NCI-H146 (cell line): ENCODE measurements at places on chromosomes 5 and 9.

- DNase-seq = no peak
Observed at GRCh38 chr5:169260896-169261569, 39.9 kb downstream of the SLIT3 start.

DNA sequence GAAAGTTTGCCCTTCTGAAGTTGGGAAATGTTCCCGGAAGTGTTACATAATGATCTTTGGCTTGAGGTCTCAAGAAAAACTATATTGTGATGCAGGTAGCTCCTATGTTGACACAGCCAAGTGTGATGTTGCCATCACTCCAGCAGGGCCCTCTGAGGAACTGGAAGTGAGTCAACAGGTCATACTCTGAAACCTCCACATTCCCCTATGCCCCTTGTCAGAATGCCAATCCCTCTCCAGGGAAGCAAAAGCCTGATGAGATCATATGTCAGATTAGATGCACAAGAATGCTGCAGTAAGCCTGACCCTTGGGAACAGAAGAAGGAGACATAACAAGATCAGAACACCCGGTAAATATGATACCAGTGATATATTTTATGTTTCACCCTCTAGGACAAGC is 66.8 kb upstream of the ITGA2 start:
- DNase-seq = no peak

- no peak for DNase-seq
Observed at GRCh38 chr5:113022661-113023060, 46.1 kb downstream of the DCP2 start.

- DNase-seq = no peak
Observed at GRCh38 chr5:117731446-117731845, 1156.8 kb upstream of the SEMA6A start.

DNA sequence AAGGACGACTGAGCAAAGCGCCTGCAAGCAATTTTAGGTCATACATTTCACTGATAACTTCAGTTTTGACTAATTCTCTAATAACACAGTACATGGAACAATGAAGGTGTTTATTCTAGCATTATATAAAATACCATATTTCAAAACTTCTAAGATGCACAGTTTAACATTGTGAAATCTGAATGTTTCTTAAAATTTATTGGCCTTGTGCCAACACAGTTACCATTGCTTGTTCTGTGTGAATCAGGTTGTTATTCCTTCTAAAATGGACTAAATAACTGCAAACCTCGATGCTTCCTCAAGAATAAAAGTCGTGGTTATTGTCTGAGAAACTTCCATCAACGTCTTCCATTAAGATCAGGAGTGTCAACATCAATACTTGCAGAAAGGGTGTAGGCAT is 8.0 kb downstream of the MCC start:
- no peak for DNase-seq

- DNase-seq = no peak
Observed at GRCh38 chr5:125974679-125975078, 448.5 kb upstream of the GRAMD2B start.

GRCh38 chr9:109401169-109401989 is 80.5 kb upstream of the EPB41L4B start:
- DNase-seq = peak; percentile 70

DNA sequence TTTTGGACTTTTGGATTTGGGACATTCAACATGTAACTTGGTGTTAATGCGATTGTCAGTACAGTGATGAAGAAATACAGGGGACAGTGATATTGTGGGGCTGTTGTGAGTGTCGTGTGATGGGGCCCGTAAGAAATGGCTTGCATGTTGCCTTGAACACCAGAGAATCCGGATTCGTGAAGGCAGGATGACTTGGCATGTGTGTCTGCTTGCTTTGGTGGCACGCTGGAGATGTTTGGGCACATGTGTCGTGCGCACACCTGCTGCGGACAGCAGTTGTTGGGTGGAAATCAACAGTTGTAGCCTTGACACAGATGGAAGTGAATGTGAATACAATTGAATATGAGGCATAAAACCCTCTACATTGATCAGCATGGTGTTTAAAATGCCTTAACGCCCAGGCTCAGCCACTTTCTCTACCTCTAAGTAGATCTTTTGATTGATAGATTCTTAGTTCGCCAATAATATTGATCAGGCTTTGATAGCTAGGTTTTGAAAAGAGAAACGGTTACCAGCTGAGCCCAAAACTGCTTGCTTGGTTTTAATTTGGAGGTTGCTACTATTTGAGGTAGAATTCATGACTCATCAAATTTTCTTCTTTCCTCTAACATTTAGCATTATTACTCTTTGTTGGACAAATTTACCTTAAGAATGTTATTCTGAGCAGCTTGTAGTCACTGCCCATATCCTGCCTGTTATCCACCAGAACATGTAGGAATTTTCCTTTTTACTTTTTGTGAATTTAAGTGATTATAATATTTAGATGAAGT is 94.4 kb downstream of the TRIO start:
- no peak for DNase-seq

DNA sequence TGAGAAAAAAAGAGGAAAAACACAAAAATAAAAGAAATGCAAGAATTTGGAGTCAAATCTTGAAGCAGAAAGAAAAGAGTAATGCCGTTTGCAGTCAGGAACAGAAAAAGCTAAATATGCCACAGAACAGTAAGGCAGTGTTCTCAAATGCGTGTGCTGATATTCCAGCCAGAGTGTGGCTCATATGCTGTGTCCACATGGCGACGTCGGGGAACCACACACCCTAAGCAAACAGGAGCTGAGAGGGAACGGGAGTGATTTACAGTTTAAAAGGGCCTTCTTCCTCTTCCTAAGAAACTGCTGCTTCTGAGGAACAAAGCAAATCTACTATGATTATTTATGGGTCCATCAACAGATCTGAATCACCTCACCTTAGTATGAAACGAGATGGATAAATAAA is 42.7 kb downstream of the DDX31 start:
- DNase-seq = no peak

DNA sequence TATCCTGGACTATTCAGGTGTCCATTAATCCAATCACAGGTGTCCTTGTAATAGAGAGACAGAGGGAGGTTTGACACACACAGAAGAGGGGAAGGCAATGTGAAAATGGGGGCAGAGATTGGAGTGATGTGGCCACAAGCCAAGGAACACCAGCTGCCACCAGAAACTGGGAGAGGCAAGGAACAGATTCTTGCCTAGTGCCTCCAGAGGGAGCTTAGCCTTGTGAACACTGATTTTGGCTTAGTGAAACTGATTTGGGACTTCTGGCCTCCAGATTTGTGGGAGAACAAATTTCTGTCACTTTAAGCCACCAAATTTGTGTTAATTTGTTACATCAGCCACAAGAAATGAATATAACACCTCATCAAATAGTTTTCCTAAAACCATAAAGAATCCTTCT is 416.2 kb downstream of the ENC1 start:
- DNase-seq = no peak

DNA sequence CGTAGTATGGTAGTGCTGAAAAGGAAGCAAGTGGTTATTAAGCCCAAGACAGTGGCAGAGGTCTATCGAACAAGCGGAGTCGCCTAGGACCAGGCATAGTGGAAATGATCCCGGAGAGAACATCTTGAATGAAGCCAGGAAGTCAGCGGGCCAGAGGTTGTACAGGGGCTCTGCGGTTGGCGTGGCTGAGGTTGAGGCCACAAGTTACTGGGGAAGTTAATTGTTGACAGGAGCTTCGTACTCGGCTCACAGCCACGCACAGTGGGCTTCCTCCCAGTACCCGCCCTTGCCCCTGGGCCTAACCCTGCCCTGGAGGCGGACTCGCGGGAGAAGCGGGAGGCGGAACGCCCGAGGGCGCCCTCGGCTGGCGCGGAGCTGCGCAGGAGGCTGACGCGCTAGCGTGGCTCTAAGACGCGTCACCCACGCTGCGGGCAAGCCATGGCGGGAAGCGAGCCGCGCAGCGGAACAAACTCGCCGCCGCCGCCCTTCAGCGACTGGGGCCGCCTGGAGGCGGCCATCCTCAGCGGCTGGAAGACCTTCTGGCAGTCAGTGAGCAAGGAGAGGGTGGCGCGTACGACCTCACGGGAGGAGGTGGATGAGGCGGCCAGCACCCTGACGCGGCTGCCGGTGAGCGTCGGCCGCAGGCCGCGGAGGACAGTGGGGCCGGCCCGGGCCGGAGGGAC is at the start of gene FBXO4:
Gene FBXO4 (plus strand): TSS at position 410 of the 683 bp plus-strand sequence. CDS start 29 bp downstream, at position 439.
- DNase-seq = peak; percentile 81

DNA sequence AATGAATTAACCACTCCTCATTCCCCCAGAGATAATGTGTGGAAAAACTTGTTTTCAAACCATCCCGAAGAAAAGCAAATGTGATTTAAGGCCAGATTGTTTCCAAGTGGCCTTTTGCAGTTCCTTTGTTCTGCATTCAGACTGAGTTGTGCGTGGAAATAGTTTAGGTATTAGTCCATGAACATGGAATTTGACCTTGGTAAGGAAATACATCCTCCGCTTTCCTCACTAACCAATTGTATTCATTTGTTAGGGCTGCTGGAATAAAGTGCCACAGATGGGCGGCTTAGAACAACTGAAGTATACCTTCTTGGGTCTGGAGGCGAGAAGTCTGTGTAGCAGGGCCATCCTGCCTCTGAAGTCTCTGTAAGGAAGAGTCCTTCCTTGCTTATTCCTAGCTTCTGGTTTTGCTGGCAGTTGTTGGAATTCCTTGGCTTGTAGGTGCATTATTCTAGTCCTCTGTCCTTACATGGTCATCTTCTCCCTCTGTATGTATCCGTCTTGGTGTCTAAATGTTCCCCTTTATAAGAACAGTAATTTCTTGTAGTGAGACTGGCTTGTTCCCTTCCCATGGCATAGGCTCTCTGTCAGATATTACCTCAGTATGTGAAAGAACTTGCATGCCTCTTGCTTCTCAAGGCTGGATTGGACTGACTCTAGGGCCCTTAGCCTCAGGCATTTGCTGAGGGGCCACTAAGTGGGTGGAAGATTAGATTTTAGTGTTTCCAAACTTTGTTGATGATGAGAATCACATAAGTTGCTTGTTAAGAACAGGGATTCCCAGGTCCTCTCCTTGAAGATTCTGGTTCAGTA is 53.9 kb downstream of the RAI14 start:
- no peak for DNase-seq

- DNase-seq = no peak
Observed at GRCh38 chr5:55438998-55439397, 95.8 kb downstream of the PLPP1 start.

GRCh38 chr9:15079989-15080388 is 169.8 kb upstream of the FREM1 start:
- DNase-seq = no peak

DNA sequence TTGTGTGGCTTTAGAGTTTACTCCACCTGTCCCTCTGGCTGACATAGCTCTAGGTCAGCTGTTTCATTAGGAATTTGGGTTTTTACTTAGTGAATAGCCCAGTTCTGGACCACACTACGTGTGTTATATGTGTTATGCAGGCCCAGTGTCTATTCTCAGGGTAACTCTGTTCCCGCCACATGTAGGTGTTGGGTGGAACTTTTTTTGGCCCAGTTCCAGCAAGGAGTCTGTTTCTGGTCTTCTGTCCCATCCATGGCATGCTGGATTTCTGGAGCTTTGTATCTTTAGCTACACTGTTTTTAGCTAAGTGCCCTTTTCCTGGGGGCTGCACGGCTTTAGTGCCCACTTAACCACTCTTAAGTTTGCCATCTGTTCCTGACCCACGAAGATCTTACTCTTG is 15.5 kb downstream of the RMI1 start:
- DNase-seq = no peak

DNA sequence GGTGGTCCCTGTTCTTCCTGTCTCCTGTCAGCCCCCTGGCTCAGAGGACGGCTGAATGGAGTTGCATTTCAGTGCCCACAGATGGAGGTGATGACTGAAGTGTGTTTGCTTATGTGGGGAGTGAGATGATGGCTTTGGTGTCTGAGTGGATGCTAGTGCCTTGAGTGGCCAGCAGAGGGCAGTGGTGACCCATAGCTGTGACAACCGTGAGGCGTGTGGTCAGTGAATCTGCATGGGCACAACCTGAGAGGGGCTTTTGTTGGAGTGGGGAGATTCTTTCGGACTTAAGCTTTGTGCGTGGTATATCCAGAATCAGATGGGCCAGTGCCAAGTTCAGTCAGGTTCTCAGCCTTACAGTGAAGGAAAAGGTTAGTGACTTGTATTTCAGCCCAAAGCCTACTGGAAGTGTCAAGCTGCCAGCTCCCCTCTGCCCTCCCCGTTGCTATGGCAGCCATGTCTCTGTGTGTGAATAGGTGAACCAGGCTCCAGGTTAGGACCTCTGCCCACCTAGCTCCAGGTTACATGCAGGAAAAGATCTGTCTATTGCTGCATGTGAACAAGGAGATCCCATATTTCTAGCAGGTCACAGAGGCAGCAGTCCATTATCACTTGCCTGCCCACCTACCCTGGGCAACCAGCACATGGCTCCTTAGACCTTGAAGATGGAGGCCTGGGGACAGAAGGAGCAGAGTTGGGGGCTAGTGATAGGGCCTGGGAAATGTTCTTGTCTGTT is 14.7 kb upstream of the CXXC5 start:
- peak; percentile 52 for DNase-seq

GRCh38 chr5:170276140-170276539 is 21.4 kb downstream of the LCP2 start:
- DNase-seq = no peak

DNA sequence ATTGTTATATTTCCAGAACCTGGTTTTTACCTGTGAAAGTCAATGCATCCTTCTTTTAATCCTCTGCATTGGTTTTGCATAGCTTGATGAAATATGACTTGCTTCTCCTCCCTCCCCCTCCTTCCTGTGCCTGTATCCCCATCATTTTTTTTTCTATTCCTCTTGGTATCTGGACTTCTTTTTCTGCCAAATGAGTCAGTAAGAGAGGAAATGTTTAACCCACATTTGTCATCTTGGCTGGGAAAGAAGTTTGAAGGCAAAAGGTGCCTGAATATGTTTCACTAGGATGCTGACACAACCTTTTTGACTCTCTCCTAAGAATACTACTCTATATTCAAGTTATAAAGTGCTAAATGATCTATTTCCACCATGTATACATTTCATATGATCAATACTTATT is 35.5 kb upstream of the CDKN2B start:
- no peak for DNase-seq
